G401 (cell line): ENCODE measurements at places on chromosomes 5 and 9.

- no peak for DNase-seq
Measured at GRCh38 chr5:2900360-2900759, 148.9 kb upstream of the IRX2 start.

GRCh38 chr9:81430727-81431126, 258.6 kb downstream of the TLE1 start:
- DNase-seq, result no peak

DNA sequence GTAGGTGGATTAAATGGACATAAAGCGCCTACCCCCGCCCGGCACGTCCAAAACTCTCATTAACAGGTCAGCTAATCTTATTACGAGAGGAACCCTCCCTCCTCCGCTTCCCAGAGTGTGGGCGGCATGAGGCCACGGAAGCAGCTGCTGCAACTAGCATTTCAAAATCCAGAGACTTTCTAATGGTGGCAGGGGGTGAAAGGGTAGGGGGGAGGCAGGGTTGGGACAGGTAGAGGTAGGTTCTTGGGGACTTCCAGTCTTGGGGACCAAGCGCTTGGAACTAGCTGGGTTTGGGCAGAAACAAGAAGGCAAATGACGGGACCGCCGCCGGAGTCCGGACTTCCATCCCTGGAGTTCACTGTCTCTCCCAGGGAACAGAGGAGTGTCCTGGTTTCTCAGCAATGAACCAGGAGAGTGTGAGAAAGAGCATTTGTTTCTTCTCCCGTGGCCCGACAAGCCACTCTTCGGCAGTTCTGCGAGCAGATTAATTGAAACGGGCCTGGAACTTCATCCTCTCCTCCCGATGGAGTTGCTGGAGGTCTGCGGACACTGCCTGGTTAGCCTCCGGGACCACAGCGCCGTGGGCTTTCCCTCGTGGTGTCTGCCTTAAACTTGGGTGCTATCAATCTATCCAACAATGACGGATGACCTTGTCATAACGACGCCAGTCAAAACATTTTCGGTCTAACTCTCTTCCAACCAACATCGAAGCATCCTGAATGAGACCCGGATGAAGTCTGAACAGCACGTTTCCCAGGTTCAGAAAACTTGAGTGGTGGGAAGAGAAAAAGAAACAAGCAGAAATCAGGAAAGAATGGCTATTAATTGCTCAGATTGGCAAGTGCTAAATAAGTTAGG, 1.6 kb upstream of the PRDM6 start:
- DNase-seq, result no peak

DNA sequence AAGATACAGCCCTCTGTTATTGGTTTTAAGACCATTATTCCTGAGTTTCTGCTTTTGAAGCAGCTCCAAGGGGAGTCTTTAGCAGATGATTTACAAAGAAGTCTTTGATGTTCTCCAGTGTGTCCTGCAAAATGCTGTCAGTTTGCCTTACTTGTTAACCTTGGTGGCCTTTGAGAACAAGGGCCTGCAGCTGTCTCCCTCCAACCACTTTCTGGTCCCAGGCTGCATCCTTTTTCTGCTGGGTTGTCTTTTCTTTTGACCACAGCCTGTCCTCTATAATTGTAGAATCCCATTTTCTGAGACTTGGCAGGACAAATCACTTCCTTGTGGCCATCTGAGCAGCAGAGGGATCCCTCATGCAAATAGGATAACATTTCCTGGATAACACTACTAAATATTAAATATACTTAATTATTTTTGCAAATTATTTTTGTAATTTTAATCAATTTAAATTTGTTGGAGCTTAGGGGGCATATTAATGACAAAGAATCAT, 281.4 kb downstream of the DMRT2 start:
- no peak for DNase-seq

- DNase-seq, result no peak
Measured at GRCh38 chr5:322281-322941, 897 bp downstream of the AHRR start.

GRCh38 chr5:112156211-112156610, 262.9 kb downstream of the EPB41L4A start:
- DNase-seq, result no peak

DNA sequence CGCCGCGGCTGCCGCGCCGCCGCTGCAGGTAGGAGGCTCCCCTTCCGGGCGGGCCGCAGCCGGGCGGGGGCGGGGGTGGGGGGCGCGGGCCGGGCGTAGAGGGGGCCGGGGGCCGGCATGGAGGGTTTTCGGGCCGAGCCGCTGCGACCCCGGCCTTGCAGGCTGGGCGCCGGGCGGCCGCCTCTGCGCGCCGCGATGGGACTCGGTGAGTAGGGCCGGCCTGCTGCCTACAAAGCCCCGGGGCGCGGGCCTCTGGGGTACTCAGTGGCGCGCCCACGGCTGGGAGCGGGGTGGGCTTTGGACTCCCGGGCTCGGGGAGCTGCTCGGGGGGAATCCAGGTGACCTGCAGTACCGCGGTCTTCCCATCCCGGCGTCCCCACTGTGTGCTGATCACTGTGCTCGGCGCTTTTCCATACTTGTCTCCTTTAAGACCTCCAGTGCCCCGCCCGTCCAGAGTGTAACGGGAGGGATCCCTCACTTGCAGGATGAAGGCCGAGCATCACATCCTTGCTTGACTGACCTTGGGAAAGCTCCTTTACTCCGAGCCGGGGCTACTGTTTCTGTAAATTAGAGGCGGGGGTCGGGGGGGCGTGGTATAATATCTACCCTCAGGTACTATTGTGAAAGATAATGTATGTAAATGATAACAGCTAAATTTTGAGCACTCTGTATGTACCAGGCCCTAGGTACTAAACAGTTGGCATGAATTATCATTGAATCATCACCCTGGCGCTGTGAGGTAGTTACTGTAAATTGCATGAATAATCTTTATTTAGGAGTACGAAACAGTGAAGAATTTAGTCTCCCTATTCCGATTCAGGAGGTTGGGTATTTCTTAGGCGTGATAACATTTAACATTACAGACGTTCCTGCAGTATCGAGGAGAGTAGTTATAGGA, 672 bp downstream of the MSANTD3 start:
- DNase-seq, result peak; percentile 91

DNA sequence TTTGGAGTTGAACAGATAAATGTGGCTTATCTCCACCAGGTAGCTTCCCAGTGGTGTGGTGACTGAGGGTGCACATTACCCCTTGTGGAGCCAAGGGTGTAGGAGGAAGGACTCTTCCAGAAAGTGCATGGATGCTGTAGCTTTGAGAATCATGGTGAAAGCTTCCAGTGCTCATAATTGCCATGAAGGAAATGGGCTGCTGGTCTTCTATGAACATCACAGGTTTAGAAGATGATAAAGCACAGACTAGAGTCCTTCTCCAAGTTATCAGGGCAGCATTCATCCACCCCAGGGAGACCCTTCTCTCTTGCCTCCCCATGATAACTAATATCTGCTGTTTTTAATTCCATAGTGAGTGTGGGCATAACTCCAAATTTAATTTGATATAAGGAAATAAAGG, 93.4 kb upstream of the CHD1 start:
- no peak for DNase-seq

DNA sequence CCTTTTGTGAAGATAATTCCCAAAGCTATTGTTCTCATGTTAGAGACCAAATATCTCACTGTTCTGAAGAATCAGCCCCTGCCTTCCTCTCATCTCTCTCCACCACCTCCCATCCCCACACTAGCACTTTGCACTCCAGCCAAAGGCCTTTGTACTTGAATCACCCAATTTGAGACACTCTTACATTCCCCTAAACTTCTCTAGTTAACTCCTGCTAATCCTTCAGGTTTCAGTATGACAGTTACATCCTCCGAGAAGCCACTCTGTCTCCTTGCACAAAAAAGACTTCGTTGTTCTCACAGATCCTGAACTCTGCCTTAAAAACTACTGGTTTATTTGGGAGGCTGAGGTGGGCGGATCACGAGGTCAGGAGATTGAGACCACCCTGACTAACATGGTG, 227.5 kb downstream of the PIK3R1 start:
- no peak for DNase-seq

- no peak for DNase-seq
Measured at GRCh38 chr9:21812415-21812814, 10.0 kb downstream of the MTAP start.

DNA sequence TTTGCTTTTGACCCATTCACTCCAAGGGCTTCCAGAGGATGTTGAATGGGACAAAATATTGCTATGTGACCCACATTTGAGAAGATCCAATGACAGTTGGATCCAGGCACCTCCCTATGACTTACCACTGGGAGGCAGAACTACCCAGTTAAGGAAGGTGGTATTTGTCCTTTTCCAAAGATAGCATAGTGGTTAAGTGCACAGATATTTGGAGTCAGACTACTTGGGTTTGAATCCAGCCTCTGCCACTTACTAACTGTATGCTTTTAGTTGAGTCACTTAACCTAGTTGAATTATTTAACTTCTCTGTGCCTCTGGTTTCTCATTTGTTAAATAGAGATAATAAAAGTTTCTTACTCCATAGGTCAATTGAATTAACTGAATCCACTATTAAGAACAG, 74.5 kb upstream of the PALM2AKAP2 start:
- no peak for DNase-seq

DNA sequence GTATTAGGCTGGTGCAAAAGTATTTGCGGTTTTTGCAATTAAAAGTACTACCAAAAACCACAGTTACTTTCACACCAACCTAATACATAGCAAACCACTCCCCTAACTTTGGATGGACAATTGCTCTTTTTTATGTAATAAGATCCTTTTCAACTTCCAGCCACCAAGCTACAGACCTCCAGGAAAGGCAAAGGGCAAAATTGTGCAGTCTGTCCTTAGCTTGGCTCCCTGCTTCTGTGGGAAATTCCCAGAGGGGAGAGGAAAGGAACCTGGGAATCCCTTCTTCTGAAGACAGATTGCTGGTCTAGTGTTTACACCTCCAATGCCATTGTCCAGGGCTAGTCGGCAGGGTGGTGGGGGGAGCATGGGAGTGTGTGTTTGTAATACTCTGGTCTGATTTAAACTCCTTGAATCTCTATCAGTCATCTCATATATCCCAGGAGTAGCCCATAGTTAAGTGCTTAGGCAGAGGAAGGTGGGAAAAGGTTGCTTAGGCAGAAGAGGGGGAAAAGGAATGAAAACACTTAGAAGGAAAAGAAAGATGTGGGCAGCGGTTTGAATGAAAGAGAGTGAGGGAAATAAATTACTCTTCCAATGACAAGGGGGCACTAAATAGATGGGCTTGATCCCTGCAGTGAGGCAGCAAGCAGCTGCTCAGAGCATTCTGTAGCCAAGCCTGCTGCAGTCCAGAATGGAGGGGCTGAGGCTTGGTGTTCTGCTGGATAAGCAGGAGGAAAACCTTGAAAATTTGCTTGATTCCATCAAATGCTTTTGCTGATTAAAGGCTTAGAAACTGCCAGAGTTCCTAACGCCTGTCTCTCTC, 86.9 kb upstream of the MAP1B start:
- no peak for DNase-seq

- peak; percentile 53 for DNase-seq
Measured at GRCh38 chr5:36079200-36079781, 12.6 kb upstream of the UGT3A2 start.

GRCh38 chr5:107396351-107396690, 274.4 kb downstream of the EFNA5 start:
- no peak for DNase-seq

DNA sequence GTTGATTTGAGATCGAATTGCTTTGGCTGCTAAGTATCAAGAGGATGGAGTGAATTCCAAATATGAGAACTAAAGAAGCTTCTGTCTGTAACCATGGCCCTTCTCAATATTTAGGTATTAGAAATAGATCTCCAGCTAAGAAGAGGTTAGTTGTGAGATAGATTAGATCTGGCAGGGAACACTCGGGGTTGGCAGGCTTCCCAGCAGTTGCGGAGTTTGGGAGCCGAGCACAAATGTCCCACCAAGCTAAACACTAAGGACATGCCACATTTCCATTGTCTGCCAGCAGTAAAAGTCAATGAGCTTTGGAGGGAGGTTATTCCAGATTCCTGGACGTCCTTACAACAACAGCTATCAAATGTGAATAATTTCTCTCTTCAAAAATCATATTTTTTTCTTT, 85.8 kb downstream of the TAF11L14 start:
- DNase-seq, result no peak

DNA sequence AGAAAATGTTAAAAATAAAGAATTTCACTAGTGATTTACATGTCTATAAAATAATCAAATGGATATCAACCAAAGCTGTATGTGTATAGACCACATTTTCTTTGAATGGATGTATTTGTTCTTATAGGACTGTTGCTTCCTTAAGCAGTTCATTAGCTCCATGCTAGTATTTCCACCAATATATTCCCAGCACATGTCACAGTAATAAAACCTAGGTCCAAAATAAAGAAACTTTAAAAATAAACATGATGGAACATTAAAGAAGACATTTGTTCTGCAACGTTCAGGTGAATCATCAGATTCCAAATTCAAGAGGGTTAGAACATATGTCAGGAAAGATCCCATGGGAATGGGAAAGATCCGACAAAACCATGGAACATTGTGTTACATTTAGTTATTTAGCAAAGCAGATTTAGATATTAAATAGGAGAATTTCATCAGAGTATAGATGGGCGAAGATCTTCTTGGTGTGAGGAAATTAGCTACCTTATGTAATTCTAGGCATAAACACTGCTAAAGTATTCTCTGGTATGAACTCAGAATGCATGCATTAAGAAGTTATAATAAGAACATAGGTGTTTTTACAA, 490.7 kb downstream of the CDH18 start:
- DNase-seq, result peak; percentile 72

GRCh38 chr5:177035976-177036375, 13.5 kb downstream of the ZNF346 start:
- no peak for DNase-seq

DNA sequence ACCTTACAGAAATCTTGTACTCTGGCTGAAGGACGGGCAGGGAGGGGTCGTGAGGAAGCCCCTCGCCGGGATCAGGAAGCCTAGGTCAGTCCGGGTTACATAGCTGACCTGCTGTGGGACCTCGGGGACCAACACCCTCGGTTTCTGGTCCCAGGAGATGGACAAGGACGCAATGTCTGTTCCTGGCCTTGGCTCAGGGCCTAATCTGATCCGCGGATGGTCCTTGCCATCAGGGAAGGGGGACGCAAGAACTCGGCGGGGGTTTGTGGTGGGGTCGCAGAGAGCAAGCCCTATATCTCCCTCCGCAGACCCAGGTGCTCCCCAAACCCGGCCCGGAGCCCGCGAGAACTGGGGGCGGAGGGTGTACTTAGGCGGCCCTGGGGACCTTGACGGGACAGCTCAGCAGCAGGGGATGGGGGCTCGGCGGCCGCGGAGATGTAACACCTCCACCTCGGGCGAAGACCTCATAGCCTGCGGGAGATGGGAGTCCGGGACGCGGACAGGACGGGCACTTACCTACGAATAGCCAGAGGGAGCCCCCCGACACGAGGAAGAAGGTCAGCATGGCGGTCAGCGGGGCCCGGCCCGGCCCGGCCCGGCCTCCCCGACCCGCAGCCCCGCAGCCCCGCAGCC, 353 bp downstream of the ACSL6 start:
- no peak for DNase-seq

GRCh38 chr5:5613261-5613990, 190.9 kb downstream of the ICE1 start:
- DNase-seq, result peak; percentile 20
